ENCODE measurements at places on chromosomes 5 and 9.
A peak's percentile ranks its signal among the peaks of the same experiment; 100 is the strongest.

- DNase-seq: no peak
Measured at GRCh38 chr9:132059361-132059760, 20.3 kb downstream of the MED27 start.

- no peak for DNase-seq
Measured at GRCh38 chr9:16626577-16627130, 243.8 kb downstream of the BNC2 start.

DNA sequence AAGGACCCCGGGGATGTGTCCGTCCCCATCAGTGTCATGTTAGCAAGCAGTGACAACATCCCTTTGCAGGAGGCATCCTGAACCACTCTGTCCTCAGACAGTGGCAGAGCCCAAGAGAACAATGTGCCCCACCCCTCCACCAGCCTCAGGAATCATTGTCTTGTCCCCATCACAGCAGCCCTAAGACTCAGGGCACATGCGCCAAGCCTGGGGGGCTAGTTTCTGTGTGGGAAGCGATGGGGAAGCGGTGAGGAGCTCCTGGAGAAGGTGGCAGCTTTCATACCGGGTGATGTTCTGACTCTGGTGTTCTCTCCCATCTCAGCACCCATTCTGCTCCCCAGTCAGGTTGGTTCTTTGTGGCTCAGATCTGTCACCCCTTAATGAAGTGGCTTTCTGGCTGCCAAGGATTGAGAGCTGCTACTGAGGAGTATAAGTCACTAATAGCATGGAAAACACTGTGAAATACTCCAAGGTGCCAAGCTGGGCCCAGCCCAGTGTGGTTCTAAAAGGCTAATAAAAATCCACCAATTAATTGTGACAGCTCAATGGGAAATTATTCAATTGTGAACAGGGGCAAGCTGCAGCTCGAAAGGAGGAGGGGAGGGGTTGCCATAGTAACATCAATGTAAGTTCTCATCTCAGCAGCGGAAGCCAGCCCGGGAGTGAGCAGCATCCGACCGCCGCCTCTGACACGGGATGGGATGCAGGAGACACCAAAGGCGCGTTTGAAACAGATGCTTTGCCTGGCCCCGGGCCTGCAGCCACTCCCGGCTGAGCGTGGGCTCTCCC lies 4.7 kb downstream of the QRFP start:
- no peak for DNase-seq

- no peak for DNase-seq
Measured at GRCh38 chr5:22521521-22521920, 331.6 kb downstream of the CDH12 start.

- no peak for DNase-seq
Measured at GRCh38 chr5:172412724-172413286, 41.5 kb downstream of the SH3PXD2B start.

DNA sequence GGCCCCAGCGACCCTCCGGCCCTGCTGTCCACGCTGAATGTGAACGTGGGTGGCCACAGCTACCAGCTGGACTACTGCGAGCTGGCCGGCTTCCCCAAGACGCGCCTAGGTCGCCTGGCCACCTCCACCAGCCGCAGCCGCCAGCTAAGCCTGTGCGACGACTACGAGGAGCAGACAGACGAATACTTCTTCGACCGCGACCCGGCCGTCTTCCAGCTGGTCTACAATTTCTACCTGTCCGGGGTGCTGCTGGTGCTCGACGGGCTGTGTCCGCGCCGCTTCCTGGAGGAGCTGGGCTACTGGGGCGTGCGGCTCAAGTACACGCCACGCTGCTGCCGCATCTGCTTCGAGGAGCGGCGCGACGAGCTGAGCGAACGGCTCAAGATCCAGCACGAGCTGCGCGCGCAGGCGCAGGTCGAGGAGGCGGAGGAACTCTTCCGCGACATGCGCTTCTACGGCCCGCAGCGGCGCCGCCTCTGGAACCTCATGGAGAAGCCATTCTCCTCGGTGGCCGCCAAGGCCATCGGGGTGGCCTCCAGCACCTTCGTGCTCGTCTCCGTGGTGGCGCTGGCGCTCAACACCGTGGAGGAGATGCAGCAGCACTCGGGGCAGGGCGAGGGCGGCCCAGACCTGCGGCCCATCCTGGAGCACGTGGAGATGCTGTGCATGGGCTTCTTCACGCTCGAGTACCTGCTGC lies 839 bp downstream of the KCNV2 start:
- no peak for DNase-seq

DNA sequence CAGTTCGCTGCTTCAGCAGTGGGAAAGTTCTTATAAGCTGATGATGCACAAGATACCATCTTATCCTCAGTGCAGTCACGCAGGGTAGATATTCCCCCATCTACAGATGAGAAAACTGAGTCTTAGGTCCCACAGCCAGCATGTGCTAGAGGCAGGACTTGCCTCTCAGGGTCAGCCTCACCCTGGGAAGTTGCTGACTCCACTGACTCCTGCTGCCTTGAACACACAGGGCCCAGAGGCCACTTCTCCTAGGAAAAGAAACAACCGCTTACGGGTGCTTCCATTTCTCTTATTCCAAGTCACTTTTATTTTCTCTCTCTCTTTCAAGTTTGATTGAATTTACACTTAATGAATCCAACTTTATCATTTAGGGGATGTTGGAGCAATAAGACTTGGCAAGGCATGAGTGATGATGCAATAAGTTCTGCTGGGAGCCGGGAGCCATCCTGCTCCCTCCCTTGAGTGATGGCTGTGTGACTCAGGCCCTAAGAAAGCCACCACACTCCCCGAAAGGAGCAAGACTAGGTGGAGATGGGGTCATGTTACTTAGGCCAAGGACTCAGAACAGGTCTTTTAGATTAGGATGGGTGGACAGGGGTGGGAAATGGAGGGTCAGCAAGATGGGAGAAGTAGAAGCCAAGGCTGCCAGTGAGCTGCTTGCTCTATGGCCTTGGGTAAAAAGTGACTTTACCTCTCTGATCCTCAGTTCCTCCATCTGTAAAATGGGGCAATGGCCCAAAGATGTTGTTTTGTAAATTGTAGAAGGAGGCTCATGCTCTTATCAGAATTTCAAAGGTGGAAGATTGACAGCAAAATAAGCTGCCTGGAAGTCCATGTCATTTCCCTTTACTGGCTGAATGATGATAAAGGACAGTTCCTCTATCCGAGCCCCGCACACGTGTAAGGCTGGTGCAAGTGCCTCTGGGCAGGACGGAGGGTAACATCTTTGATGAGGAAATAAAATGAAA lies 67.4 kb upstream of the ZNF618 start:
- no peak for DNase-seq

DNA sequence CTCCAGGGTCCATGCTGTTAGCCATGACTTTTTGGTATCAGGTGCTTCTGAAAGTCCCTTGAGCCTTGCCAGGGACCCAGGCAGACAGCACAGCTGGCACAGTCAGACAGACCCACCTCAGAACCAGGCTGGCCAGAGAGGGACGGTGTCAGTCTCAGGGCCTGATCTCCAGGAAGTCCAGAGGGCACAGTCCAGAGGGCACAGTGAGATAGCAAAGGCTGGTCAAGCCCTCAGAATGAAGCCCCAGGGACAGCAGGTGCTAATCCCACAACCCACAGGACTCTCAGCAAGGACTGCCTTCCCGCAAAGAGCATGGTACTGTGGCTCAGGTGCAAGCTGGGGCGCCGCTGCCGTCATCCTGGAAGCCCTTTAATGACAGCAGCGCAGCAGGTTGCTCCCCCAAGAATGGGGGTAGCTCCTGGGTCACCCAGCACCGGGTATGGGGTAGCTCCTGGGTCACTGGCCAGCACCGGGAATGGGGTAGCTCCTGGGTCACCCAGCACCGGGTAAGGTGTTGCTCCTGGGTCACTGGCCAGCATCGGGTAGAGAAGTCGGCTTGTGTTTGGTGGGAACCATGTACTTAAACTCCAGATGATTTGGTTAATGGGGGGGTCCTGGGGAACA lies 105.6 kb upstream of the PHYKPL start:
- DNase-seq: no peak

- peak; percentile 4 for DNase-seq
Measured at GRCh38 chr9:83477120-83477519, 61.1 kb downstream of the FRMD3 start.

- DNase-seq: no peak
Measured at GRCh38 chr9:137176302-137177182, 4.7 kb upstream of the TMEM210 start.

- DNase-seq: no peak
Measured at GRCh38 chr9:109542922-109543321, 44.8 kb upstream of the PTPN3 start.

- no peak for DNase-seq
Measured at GRCh38 chr9:120514405-120514804, 65.6 kb downstream of the CDK5RAP2 start.

- no peak for DNase-seq
Measured at GRCh38 chr5:154071799-154072413, 33.1 kb downstream of the MFAP3 start.

DNA sequence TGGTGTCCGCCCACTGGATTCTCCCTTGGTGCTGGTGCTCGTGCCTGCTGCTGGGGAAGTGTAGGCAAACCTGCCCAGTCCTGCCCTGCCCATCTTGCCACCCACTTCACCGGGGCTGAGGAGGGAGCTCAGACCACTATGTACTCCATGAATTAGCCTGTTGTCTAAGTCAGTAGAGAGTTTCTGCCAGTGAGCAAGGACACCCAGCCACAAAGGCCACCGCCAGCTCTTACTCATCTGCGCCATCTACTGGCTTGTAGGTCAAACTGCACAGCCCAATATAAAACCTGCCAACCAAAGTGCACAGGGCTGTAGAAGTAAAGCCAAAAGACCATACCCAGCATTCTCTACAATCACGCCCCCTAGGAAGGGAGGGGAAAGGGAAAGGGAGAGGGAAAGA lies 102.3 kb downstream of the GLIS3 start:
- DNase-seq: no peak

GRCh38 chr9:31089549-31090221 lies 1294.8 kb upstream of the ACO1 start:
- DNase-seq: no peak

DNA sequence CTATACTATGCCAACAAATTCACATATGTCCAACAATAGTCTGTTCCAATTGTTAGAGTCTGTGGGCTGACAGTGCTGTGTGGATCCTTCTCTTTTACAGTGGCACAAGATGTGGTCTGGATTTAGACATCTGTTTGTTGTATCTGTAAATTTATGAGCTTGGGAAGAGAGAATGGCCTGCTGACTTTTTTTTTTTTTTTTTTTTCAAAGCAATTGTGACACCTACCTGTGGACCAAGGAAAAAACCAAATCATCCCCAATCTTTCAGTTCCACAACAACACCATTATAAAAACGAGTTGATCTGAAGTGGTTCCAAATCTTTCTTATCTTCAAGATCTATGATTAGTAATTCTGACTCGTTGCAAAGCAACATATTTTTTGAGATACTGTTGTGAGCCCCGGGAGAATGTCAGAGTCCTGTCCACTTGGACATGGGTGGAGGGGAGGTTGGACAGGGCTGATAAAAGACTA lies 4.9 kb downstream of the IRX2 start:
- no peak for DNase-seq

DNA sequence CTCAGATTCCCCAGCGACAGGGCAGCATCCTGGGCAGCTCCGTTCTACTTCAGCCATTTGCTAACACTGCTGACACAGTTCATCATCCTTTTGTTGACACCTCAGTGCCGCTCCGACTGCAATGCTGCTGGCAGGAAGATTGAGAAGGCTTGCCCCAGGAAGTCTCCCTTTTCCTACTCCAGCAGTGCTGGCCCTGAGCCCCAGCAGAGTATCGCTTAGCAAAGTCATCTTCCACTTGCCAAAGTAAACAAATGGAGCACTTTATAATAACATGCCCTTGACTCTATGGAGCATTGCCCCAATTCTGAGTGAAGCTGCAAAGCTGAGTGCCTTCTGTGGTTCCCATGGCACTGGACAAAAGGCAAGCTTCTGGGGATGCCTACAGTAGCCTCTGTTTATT lies 32.2 kb downstream of the PRLR start:
- no peak for DNase-seq

GRCh38 chr9:114002271-114002985 lies 75.7 kb downstream of the AMBP start:
- DNase-seq: no peak

GRCh38 chr5:169303119-169303515 lies 2.2 kb upstream of the SLIT3 start:
- DNase-seq: no peak

DNA sequence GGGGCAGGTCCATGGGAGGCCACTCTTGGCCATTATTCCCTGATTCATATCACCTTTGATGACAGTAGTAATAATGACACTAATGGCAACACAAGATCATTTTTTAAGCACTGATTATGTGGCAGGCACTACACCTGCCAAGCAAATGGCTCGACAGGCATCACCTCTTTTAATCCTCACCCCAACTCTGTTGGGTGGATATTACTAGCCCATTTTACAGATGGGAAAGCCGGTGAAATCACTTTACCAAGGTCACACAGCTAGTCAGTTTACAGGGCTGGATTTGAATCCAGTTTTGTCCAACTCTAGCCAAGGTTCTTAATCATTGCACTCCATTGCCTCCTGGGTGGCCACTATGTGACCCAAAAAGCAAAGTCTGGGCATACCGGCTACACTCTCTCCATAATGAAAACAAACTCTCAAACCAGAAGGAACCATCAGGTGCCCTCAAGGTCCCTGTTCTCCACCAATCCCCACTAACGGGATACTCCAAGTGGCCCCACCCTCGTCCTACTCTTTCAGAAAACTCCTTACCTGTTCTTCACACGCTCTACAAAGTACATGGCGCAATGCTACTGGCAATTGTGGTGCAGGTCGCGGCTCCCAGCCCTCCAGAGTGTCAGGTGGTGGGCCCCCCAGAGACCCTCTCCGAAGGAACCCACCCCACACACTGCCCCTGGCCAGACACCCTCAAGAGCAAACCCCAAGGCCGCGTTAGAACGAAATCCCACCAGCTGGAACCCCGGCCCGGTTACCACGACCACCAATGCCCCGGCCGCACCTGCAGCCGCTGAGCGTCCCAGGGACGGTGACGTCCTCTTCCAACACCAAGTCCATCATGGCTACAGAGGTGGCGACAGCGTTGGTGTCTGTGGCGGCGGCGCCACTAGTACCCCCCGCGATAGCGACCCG lies 572 bp downstream of the CDK5RAP2 start:
- DNase-seq: no peak

GRCh38 chr5:10671041-10672008 lies 89.7 kb downstream of the DAP start:
- no peak for DNase-seq

- no peak for DNase-seq
Measured at GRCh38 chr9:111871499-111871855, 25.1 kb upstream of the UGCG start.

DNA sequence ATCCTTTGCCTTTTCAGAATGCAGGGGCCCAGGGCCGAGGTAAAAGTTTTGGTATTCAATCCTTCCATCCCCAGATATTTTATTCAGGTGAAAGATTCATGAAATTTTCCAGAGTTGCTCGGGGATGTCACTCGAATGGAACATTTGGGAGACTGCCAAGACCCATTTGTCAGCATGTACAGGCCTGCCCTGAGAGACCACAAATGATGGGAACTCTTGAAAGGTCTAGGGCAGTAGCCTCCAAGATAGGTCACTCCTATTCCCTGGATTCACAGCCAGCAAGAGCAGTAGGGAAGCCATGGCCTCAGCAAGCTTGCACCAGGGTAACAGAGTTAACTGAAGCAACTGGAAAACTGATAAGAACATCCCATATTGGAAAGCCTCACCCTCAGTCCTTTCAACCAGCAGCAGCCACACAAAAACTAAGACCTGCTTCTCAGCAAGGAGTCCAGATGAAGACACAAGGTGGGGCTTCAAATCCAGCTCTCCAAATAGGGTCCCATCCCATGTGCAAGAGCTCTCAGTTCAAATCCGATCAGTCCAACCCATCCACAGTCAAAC lies 12.5 kb downstream of the CARD6 start:
- DNase-seq: no peak

Measured in NCI-H2081 treated with DMSO at 0.1 percent for 48 hours (cell line).